GM12865 (cell line): ENCODE measurements at places on chromosomes 4 and X.
A peak's percentile ranks its signal among the peaks of the same experiment; 100 is the strongest.

DNA sequence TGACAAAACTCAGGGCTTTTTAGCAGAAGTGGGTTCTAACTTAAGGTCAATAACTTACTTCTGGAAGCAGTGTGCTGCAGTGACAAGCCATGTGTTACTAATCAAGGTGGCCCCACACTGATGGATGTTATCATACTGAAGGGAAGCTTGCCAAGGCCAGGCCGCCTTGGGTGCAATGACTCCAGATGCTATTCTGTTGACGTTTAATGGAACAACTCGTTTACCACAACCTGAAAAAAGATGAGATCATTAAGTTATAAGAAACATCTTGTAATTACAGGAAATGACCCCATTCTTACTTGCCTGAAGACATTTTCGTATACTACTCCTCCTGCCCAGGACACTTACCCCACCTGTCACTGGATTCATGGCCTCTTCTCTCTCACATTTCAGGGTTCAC, 38.9 kb upstream of the TMPRSS11D start:
- DNase-seq, result no peak

- DNase-seq, result no peak
Observed at GRCh38 chr4:100882661-100883060, 364.8 kb upstream of the EMCN start.

- no peak for DNase-seq
Observed at GRCh38 chr4:158845311-158846041, 76.7 kb downstream of the FNIP2 start.

DNA sequence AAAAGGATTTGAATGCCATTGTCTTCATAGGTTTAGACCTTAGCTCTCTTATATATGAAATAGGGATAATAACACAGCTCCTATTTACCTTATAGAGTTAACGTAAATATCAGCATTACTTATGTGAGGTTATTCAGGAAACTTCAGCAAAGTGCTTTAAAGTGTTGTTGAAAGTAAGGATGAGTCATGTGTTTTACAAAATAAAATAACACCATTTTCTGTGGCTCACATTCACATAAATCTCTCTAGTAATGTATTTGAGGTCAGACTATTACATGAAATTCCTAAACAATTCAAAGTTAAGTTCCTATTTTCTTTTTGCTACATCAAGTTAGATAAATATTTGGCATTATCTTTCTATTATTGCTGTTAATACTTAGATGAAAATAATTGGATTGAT, 2.9 kb downstream of the GNRHR start:
- DNase-seq, result no peak

GRCh38 chrX:20067709-20068561, 48.8 kb downstream of the MAP7D2 start:
- DNase-seq, result peak; percentile 2

- no peak for DNase-seq
Observed at GRCh38 chr4:120796271-120796670, 126.3 kb downstream of the PRDM5 start.

- DNase-seq, result no peak
Observed at GRCh38 chrX:30965767-30966166, 76.7 kb upstream of the TAB3 start.

- DNase-seq, result no peak
Observed at GRCh38 chrX:73799888-73800287, 236.9 kb downstream of the CHIC1 start.

DNA sequence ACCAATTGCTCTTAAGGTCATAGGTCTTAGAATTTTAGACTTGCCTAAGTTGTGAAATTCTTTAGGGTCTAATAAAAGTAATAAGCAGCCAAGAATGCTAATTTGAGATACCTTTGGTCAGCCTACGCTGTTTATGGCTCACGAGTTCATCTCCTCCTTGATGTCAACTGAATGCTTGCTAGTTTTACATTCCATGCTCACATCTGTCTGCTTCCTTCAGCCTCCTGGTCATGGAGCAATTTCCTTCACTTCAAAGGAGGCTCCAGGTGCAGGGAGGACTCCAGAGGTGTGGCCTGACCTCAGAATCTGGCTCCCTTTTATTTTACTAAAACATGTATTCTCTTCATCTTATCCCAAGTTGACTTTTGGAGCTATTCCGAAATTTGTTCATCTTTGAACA, 23.3 kb upstream of the LNX1 start:
- DNase-seq, result no peak
